Left cardiac atrium (tissue), 4 donors: ENCODE measurements at places on chromosomes 3 and 15. TPM values are rescaled to one million over a fixed set of nuclear protein-coding genes. Genes with fewer than 3 reads are reported as not detected.

RYR3 gene
- 0.21 TPM for total RNA-seq

C3orf22 gene
- not detected for total RNA-seq

ALPK3 gene
- 75.7 TPM for total RNA-seq

WNT7A gene
- not detected for total RNA-seq

STAB1 gene
- 195 TPM for total RNA-seq

SLC28A1 gene
- 0.18 TPM for total RNA-seq
